Retina (tissue), 1 donor: ENCODE measurements at places on chromosomes 2 and 18.

DNA sequence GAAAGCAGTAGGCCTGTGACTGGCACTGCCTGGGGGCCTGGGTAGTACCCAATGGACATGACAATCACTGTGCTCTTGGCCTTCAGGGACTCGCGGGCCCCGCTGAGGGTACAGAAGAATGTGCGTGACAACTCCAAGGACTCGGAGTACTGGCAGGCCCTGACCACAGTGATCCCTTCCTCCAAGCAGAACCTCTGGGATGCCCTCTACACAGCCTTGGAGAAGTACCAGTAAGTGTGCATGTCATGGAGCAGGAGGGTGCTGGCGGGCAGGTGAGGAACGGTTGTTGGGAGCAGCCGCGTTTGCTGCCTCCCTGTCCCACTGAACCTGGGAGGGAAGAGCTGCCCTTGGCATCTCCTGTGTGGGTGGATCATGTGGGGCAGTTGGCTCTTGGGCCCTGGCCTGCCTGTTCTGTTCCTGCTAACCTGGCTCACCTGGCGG is 23.3 kb downstream of the OTOF start:
- no peak for DNase-seq

- DNase-seq, result no peak
Measured at GRCh38 chr2:100964681-100965169, 37.4 kb upstream of the RPL31 start.

- no peak for DNase-seq
Measured at GRCh38 chr2:174844295-174844708, 80.0 kb upstream of the CHRNA1 start.

GRCh38 chr18:77124452-77124922 is 8.1 kb downstream of the MBP start:
- no peak for DNase-seq

DNA sequence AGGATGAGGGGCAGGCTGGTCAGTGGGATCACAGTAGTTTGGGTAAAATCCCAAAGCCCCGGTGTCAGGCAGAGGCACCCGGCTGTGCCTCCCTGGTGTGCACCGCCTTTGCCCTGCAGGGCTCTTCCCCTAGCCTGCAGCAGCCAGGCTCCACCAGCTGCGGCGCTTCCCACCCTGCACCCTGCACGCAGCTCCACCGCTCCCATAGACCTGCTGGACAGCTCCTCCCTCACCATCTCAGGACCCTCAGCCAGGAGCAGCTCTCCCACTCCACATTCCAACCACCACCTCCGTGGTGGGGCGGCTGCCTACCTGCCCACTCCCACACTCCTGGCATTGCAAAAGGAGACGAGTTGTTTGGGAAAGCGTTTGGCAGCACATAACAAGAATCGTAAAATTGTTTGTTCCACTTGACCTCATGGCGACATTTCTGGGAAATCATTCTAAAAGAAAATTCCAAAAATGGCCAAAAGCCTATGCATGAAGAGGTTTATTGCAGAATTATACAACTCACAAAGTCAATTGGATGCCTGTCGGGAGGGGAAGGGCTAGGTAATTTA is 287.4 kb upstream of the HDAC4 start:
- peak; percentile 63 for DNase-seq

DNA sequence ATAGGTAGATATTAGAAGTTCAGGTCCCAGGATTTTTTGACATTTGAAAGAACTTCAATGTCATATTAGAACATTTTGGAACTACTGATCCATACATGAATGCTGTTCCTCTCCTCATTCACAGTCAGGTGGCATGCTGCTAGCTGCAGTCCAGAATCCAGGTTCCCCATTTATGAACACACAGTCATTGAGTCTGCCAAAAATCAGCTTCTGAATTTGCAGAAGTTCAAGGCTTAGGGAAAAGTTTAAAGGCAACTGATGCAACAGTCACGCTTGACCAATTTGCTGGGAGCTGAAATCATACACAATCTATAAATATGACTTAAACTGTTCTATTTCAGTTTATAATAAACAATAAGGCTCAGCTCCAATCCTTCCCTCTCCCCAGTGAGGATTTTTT is 17.3 kb upstream of the TTR start:
- DNase-seq, result no peak

DNA sequence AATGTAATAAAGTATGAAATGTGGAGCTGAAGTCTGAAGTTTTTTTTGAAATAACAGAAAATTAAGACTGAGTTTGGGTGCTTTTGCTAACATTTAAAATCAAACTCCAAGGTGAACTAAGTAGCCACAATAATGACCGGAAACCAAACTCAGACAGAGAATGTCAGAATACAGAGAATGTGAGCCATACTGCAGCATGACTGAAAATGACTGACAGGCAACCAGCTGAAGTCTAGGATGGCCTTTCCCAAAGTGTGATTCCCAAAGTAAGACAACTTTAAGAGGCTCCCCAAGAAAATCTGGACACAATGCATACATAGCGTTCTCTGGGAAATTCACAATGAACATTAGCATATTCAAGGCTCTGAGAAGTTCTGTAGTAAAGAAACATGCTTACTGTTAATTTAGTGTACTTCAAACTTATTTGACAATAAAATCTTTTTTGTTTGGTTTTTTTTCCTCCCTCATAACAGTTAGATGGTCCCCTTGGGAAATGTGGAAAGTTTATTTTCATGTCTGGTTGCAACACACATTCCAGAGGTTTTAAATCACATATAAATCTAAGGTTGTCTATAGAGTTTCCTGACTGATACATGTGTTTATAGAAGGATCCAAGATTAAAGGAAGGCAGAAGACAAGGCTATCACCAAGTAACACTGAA is 28.6 kb downstream of the PLA2R1 start:
- no peak for DNase-seq

- no peak for DNase-seq
Measured at GRCh38 chr2:223123855-223124610, 72.0 kb downstream of the KCNE4 start.

- DNase-seq, result no peak
Measured at GRCh38 chr2:221075203-221075602, 496.9 kb downstream of the EPHA4 start.

DNA sequence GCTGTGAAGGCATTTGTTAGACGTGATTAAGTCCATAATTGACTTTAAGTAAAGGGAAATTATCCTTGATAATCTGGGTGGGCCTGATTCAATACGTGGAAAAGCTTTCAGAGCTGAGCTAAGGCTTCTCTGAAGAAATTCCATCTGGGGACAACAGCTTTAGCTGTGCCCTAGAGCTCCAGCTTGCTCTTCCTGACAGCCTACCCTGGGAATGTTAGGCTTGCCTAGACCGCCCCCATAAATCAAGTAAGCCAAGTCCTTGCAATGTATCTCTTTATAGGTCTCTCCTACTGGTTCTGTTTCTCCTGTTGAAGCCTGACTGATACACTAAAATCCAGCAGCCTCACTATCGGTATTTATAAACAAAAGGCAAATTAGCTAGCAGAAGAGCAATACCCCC is 160.0 kb downstream of the STK39 start:
- DNase-seq, result no peak

GRCh38 chr18:77054606-77055428 is 77.8 kb downstream of the MBP start:
- peak; percentile 67 for DNase-seq

DNA sequence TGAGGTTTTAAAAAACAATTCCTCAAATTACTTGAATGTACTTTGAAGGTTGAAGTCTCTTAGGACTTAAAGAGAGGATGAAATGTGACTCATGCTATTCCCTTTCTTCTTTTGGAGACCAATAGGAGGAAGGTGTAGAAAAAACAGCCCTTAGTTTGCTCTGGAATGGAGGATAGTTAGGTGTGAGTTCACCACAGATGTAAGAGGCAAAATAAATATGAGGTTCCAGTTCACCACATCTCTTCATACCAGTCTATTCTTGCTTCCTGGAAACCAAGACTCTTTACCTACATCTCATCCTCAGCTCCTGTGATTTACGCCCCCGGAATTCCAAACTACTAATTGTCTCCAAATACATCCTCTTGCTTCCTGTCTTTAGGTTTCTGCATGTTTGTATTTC is 77.5 kb upstream of the TTC21B start:
- DNase-seq, result no peak

GRCh38 chr2:127170021-127170420 is 50.1 kb downstream of the CYP27C1 start:
- no peak for DNase-seq

- peak; percentile 80 for DNase-seq
Measured at GRCh38 chr2:101341901-101342624, 33.6 kb upstream of the RNF149 start.

DNA sequence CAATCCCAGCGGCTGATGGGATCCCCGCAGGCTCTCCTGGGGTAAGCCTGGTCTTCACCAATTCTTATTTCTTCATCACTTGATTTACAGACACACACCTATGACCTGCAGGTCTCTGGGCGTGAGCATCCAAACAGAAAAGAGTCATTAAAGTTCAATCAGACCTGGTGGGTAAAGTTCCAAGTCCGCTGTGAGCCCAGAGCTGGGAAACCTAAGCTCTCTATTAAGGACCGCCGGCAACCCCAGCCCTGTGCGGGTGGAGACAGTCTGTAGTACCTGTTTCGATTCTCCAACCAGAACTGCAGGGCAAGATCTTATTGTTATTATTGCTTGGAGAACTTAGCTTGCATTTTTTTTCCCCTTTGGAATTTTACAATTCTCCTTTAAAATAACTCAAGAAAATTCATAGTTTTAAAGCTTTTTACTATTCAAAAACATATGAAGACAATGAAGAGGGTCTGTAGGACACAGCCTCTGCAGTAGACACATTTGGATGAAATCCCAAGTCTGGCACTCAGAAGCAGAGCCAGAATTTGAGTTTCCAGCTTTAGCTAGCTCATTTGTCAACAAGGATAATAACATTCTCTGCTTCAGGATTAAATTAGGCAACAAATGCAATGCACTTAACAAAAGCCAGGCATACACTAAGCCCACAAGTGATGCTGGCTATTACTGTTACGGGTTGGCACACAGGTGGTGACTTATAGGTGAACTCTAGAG is 376.4 kb downstream of the INSIG2 start:
- DNase-seq, result no peak

DNA sequence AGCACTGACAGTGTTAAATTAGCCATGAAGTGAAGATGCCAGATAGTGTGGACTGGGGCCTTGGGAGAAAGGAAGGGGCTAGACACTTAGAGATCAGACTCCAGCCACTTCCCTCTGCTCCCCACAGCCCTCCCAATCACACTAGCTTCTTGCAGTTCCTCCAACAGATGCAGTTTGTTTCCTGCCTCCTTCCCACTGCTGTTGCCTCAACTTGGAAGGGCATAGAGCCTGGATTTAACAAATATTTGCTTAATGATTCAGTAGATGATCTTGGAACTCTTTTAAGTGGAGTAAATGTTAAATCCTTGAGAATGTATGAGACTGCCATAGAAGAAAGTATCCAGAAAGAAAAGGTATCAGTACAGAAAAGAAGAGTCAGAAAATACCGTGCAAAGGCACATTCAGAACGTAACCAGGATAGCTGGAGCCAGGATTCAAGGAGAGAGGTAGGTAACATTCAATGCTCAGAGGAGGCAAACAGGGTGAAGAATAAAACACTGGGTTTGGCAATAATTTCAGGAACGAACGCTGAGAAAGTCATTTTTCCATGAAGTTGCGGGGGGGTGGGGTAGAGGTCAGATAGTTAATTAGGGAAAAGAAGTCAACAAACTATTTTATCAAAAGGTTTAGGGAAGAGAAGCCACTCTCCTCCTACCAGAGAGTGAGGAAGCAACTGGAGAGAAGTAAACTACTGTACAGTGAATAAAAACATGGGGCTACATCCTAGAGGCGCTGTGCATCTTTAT is 1.3 kb upstream of the BZW1 start:
- peak; percentile 13 for DNase-seq

DNA sequence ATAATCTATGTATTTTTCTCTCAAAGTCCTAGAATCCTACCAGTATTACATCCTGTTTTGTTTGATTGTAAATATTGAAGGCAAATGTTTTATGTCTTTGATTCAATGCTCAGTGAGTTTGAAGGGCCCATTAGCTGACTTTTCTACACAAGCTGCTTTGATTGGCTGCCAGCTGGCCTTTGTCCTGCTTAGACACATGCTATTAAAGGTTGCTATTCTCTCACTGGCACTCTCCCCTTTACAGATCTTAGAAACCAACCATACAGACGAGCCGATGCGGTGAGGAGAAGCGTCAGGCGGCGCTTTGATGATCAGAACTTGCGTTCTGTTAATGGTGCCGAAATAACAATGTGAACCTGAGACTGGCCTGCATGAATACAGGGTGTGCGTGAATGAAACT is 69.7 kb downstream of the PRPF40A start:
- DNase-seq, result peak; percentile 43

DNA sequence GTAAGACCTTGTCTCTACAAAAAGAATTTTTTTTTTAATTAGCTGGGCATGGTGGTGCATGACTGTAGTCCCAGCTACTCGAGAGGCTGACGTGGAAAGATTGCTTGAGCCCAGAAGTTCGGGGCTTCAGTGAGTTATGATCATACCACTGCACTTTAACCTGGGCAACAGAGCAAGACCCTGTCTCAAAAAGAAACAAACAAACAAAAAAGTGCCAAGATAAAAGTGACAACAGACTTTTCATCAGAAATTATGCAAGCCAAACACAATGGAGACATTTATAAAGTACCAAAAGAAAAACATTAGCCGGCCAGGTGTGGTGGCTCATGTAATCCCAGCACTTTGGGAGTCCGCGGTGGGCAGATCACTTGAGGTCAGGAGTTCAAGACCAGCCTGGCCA is 26.7 kb downstream of the HADHA start:
- DNase-seq, result no peak

DNA sequence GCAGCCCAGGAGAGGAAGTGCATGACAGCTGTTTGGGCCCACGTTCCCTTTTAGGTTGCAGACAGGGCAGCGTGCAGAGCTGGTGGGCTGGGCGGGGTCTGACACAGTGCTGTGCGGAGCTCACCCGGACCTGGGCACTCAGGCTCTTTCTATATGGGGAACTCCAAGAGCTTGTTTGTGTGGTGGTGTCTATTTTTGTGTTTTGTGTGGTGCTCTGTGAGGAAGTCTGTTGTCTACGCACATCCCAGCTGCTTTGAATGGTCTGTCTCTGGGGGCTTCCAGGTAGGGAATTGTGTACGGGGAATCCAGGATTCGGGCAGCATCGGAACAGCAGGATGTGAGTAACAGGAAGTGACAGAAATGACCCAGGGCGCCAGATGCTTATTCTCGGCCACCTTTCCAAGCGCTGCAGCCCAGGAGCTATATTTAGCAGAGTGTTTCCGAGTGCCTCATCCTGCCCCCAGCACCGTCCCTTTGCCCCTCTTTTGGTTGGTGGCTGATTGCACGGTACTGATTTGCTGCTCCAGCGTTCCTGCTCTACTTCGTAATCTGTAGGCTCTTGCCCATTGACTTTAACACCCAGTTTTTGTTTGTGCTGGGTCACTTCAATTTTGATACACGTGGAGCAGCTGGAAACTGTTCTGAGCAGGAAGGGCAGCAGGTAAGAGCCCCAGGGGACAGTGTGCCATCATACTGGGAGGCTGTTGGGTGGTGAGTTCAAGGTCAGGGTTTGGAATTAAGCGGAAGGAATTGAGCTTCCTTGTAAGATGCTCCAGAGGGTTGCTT is 64.7 kb downstream of the DGKD start:
- DNase-seq, result no peak

- no peak for DNase-seq
Measured at GRCh38 chr18:35983818-35984217, 11.3 kb downstream of the RMP24 start.
